ENCODE measurements at places on chromosomes 6 and 20.

- DNase-seq, result peak; percentile 1
Observed at GRCh38 chr20:7029019-7029418, 261.5 kb downstream of the BMP2 start.

DNA sequence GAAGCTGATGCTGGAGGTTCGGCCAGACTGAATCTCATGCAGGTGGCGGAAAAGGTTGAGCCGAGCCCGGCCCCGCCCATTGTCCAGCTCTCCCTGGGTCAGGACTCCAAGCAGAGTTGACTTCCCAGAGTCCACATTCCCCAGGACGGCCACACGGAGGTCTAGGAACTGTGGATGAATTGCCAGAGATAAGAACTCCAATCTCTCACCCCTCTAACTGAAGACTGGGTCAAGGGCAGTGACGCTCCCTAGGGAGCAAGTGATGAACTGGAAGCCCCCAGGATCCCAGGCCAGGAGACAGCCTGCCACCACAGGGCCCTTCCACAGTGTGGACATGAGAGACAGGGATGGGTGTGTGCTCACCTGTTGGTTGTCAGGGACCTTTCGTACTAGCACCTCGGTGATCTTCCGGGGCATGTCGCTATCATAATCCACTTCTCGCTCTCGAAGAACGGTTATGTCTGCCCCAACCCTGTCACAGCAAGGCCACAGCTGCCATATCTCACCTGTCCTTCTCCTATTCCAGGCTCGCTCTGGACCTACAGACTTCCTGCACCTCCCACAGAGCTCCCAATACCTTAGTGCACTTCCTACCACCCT lies 3.6 kb downstream of the GTPBP2 start:
- no peak for DNase-seq

- peak; percentile 72 for DNase-seq
Observed at GRCh38 chr6:26327450-26328264, 37.3 kb upstream of the BTN3A2 start.

DNA sequence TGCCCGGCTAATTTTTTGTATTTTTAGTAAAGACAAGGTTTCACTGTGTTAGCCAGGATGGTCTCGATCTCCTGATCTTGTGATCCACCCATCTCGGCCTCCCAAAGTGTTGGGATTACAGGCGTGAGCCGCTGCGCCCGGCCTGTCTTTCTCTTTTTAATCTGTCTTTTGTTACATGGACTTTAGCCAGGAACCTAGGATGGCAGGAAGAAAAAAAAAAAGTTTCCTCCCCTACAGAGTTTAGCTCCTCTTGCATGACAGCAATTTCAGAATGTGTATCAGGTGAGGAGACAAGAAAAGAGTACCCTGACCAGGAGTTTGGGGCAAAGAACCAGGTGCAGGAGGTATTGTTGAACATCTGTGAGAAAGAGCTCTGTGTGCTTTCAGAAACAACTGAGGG lies 21.4 kb upstream of the TXLNB start:
- DNase-seq, result no peak

GRCh38 chr6:142551274-142551811 lies 249.5 kb downstream of the ADGRG6 start:
- peak; percentile 0 for DNase-seq

GRCh38 chr20:46931699-46932098 lies 37.1 kb downstream of the EYA2 start:
- DNase-seq, result no peak

DNA sequence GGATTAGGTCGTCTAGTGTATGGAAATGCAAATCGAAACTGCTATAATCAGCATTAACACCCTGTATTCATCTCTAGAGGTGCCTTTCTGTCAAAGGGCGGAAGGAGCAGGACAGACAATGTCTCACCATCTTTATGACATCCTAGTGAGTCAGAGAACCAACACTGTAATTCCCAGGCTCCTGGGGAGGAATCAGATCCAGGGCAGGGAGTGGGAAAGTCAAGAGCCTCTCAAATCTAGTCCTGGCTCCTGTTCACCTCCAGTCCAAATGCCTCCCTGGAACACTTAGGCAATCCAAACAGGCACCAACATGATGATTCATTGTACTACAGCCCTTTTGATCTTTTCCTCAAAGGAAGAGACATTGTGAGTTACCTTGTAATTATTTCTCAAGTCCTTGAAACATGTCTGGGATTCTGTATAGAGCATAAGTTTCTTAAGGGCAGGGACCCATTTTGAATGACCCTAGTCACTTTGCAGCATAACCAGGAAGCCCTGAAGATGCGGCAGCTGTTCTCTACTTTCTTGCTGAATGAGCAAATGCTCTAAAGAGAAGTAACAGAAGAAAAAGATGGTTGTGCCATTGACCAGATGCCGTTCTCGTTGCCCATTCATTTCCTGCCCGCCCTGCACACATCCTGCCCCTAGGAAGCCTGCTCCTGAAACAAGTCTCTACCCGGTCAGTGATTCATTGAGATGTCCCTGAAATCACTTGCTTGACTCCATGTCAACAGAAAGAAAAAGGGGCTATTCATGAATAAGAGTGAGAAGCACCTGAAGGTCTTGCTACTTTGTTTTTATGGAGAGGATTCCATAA lies 112.8 kb upstream of the JARID2 start:
- DNase-seq, result no peak

- DNase-seq, result no peak
Observed at GRCh38 chr20:57921676-57922075, 211.9 kb upstream of the PMEPA1 start.

DNA sequence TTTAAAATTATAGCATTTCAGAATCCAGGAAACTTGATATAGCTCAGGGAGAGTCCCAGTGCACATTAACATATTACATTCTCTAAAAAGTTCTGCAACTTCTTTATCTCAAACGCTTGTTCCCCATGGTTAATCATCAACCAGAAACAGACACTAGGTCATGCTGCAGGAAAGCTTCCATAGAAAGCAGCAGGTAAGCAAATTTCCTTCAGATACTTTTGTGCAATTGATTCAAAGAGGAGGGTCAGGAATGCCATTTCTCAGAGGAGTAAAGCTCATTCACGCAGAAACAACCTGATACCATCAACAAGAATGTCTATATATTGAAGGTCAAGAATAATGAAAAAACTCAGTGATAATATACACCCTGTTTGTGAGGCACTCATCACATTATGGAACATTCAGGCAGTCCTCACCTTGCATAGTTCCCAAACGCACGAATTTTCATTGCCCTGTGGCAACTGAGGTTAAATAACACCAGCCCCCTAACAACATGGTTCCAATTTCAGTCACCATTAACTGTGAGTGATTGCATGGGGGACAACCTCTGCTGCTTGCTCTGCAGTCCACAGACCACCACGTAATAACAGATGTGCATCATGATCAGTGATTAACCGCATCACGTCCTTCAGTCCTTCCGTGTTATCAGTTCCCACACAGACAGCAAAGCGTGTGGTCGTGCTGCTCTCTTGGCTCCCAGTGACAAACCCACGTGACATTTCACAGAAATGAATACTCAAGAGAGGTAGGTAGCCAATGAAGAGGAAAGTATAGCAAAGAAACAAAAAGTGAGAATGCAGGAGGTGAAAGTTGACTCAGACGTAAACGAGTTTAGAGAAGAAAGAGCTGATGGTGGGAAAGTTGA lies 95.7 kb downstream of the LY86 start:
- no peak for DNase-seq

GRCh38 chr6:16576451-16577368 lies 184.6 kb downstream of the ATXN1 start:
- no peak for DNase-seq

- DNase-seq, result no peak
Observed at GRCh38 chr6:128655978-128656498, 135.6 kb upstream of the PTPRK start.

DNA sequence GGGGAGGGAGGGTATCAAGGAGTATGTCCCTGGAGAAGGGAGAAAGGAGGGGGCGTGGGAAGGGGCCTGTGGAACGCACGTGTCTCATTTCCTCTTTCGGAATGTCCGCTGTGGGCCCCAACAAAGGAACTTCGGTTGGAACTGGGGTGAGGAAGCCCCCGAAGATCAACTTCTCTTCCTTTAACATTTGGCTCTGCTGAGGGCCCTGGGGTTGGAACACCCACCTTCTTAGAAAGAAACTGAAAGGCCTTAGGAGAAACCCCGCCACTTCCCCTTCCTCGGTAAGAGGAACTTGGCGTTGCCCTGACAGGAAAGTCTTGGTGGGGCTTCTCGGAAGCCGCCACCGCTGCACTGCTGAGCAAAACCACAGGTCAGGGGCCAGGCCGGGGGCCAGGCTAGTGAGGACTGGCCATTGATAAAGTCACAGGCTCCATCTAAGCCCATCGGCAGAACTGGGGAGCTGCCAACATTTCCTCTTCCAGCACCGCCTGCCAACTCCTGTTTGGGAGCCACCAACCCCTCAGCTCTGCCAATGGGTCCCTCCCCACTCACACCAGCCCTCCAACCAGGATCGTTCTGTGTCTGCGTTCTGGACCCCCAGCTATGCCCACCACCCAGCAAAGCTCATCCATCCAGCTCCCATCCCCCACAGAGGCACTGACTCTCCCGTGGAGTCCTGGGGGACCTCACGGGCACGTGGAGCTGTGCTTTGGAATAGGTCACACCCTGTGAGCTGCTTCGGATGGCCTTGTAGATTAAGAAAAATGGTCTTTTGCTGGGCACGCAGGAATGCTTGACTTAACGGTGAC lies 44.8 kb downstream of the FGD2 start:
- no peak for DNase-seq

GRCh38 chr20:1876975-1877608 lies 18.1 kb upstream of the SIRPA start:
- no peak for DNase-seq

DNA sequence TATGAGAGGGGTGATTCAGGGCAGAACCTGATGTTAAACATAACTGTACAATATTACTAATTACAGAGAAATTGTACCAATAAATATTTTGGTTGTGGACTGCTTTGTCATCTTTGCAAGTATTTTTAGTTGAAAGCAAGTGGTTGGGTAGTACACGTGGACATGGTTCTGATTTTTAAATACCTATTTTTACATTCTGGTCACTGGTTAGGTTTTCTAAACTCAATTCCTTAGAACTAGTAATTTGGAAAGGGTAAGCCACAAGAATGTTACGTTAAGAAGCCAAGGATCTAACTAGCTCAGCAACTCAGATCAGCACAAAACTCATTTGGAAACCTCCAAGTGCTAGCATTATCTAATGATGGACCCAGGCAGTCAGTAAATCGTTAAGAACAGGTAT lies 2.7 kb downstream of the EPB41L2 start:
- no peak for DNase-seq

DNA sequence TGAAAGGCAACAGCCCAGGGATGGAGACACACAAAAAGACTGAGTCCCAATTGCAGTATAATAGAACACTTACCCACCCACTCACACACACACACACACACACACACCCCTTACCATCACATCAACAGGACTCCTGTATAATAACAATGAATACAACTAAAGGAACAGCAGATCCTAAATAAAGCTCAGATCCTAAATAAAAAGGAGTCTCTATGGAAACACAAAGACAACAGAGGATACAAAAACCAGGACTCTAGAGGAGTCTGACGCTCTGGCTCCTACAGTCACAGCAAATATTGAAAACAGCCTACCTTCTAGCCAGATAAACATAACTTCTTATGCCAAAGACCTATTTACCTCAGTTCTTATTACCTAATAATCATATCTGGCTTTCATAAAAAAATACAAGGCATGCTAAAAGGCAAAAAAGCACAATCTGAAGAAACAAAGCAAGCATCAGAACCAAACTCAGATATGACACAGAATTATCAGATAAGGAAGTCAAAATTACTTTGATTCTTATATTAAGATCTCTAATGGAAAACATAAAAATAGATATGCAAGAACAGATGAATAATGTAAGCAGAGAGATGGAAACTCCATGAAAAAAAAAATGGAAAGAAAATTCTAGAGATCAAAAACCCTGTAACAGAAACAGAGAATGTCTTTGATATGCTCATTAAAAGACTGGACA lies 134.9 kb downstream of the MMUT start:
- DNase-seq, result no peak

GRCh38 chr6:40706178-40706577 lies 119.0 kb upstream of the LRFN2 start:
- DNase-seq, result peak; percentile 17

GRCh38 chr6:157382821-157383220 lies 1.8 kb downstream of the ZDHHC14 start:
- DNase-seq, result no peak

DNA sequence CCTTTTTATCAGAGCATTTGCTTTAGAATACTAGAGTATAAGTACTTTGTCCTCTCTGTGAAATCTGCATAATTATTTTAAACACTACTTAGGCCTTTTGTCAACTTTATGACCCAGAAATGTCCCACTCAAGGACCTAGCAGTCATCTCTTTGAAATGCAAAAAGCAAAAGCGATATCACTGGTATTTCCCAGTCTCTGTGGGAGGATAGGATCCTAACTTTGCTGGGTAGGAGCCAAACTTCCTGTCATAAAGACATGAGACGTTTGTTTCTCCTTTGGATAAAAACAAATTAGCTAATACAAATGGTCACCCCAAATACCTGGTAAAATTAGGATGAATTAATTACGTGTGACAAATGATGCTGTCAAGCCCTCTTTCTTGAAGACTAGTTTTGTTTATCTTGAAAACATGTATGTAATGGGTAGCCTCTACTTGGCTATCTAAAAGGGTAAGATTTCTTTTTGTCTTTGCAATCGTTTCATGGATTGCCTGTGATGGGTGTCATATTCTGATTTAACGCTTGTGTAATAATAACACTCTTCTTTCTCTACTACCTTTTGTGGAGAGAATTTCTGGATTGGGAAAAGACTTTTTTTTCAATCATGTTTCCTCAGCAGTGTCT lies 36.2 kb downstream of the DCDC2 start:
- no peak for DNase-seq

DNA sequence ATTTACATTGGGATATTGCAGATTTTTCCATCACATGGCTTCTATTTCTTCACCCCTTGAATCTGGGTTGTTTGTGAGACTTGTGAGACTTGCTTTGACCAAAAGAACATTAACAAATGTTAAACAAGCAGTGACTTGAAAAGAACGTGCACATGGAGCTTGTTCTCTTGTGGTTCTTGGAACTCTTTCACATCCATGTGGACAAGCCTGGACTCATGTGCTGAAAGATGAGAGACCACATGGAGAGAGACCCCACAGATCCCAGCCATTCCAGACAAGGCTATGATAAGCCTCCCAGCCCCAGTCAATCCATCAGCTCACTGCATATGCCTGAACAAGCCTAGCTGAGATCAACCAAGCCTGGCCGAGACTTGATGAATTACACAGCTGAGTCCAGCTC lies 1365.7 kb upstream of the GJE1 start:
- DNase-seq, result no peak

DNA sequence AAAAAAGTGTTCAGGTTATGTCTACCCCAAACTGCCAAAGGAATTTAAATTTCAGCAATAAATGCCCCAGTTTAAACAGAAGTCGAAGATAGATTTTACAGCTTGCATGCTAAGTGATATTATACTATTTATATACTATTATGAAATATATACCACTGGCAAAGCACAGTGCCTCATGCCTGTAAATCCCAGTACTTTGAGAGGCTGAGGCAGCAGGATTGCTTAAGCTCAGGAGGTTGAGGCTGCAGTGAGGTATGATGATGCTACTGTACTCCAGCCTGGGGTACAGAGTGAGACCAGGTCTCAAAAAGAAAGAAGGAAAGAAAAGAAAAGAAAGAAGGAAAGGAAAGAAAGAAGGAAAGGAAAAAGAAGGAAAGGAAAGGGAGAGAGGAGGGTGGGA lies 102.1 kb downstream of the MTFR2 start:
- DNase-seq, result no peak

GRCh38 chr6:107957308-107957908 lies 600 bp downstream of the SEC63 start:
- DNase-seq, result peak; percentile 37
